Femur (tissue), 1 donor: ENCODE measurements at places on chromosomes 12 and 14.

DNA sequence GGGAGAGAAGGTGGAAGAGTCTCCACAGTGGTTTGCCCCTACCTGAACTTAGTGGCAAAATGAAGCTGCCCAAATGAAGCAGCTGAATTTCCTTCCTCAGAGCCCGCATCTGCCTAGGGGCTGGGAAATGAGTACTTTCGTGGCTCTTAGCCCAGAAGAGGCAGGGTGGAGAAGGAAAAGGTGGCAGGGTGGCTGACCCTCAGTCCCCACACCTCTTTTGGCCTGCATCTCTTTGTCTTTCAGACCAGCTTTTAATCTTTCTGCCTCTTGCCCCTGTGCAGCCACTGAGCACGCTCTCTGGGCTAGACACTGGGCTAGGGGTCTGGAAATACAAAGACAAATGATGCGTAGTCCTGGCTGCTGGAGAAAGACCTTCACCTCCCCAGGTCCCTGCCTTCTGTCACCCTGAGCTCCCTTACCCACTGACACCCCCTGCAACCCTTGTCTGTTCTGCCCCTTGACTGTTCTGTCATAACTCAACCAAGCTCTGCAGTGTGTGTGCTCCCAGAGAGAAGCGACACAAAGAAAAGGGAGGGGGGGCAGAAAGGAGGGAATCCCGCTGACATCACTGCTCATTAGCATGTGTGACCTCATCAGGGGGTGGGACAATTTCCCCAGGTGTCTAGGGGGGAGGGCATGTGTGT lies 371 bp upstream of the REM2 start:
- DNase-seq: no peak

- DNase-seq: no peak
These were observed 7.3 kb downstream of the CAND1 start for GRCh38 chr12:67276421-67276820.

- DNase-seq: no peak
These were observed 83.1 kb downstream of the LRRC74A start for GRCh38 chr14:76909266-76909665.

DNA sequence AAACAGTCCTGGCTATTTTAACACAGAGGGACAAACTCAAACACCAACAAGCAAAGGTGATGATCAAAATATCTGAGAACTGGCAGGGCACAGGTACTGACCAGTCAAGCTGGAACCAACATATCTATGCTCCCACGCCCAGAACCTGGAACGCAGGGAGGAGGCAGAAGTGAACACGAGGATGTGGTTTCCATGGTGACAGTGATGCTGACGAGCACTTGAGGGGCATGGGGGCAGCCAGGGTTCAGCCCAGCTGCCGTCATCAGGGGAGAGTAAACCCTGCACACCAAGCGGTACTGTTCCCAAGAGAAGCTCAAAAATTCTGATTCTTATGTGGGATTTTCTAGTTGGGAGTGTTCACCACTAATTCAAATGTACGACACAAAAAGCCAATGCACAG lies 113.6 kb upstream of the SFSWAP start:
- DNase-seq: no peak

- no peak for DNase-seq
These were observed 1023.0 kb upstream of the ATXN7L3B start for GRCh38 chr12:73514672-73515071.

- DNase-seq: no peak
These were observed 1.9 kb downstream of the APEX1 start for GRCh38 chr14:20456971-20457370.

- no peak for DNase-seq
These were observed 65.9 kb downstream of the AVPR1A start for GRCh38 chr12:63085120-63085519.

- no peak for DNase-seq
These were observed 271.1 kb upstream of the CLEC14A start for GRCh38 chr14:38526826-38527501.

DNA sequence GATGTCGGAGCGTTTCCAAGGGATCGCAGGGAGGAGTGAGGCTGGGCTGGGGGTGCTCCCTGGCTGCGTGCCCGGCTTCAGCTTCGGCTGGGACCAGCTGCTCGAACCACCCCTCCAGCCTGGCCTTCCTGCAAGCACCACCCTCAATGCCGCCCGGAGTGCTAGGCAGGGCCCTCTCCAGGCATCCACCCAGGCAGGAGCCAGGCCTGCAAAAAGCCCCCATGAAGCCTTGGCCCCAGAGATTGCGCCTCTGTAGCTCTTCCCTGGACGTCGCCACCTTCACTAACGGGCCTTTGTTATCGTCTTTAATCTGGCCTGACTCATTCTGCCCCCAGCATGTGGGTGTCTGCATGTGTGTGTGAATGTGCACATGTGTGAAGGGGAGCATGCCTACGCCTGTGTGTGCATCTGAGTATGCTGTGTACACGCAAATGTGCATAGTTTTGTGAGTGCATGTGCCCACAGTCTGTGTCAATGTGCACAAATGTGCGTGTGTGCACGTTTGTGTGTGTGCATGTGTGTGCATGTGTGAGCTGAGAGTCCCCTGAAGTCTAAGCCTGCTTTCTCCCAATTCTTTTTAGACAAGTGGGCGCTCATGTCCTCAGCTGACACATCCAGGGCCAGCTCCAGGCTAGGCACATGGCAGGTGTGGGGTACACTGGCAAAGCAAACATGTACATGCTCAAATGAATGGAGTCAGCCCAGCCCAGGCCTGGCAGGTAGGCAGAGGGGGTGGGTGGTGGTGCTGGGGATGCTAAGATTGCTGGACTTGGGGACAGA lies 195.4 kb upstream of the C14orf180 start:
- no peak for DNase-seq

GRCh38 chr12:47065546-47065945 lies 13.9 kb upstream of the PCED1B start:
- DNase-seq: no peak

GRCh38 chr12:29309320-29309902 lies 71.6 kb downstream of the ERGIC2 start:
- no peak for DNase-seq

DNA sequence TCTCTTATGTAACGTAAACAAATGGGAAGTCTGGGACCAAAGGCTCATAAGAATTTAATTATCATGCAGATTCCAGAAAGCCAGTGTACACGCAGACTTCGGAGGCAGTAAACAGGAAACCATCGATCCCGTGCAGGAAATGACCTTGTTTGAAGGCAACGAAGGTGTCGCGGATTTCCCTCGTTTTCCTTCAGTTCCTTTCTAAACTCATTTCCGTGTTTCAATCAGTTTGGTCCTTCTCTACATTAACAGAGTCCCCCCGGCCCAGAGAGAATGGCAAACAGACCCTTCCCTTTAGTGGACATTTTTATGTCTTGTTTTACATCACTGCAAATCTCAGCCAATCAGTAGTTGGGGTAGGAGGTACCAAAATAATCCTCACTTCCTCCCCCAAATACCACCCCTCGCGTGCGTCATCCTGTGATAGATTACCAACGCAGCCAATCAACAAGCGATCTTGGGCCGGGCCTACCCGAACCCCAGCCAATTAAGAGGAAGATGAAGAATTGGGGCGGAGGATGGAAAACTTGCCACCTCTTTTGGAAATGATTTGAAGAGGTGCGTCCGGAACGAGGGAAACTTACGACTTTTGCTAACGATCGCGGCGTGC lies 6.1 kb upstream of the FOXJ2 start:
- DNase-seq: peak; percentile 99

- no peak for DNase-seq
These were observed 45.5 kb upstream of the BCL11B start for GRCh38 chr14:99317231-99318090.

DNA sequence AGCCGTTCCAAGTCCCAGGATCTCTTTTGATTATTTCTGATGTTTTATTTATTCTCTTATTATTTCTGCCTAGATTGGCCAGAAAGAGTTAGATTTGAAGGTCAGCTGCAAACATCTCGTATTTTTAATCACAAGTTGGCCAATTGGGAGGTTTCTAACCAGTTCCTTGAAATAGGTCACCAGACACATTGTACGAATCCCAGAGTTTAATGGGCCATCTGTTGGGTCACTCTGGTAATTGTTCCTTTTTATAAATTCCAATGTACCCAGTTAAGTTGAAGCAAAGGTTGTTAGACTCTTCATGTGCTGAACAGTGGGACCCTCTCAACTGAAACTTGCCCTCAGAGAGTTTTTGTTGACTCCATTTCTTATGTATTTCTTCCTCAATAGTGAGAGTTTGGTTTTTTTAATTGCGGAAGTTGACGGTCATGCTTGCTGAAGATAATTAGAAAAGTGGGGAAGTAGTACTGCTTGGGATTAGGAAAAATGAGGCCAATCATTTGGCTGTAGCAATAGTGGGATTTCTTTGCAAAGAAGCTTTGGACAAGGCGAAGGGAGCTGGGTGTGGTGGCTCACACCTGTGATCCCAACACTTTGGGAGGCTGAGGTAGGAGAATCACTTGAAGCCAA lies 382.7 kb upstream of the RGS6 start:
- no peak for DNase-seq

GRCh38 chr12:106855221-106855758 lies 80.8 kb downstream of the RIC8B start:
- DNase-seq: no peak

DNA sequence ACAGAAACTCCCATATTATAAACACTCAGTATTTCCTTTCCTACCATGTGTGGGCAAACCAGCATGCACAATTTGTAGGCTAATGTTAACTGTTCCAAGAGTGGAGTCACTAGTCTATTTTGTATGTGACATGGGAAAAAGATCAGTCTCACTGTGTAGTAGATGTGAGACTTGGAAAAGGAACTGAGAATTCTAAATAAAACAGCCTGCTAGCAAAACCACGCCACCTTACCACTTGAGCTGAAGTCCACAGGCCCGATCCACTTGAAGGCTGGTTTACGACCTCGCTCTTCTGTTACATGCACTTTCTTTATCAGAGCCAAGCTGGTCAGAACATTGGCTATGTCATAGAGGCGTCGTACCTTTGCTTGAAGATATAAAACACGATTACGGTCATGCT lies 22.5 kb downstream of the E2F7 start:
- no peak for DNase-seq

GRCh38 chr12:42962384-42962783 lies 372.8 kb upstream of the PRICKLE1 start:
- no peak for DNase-seq

DNA sequence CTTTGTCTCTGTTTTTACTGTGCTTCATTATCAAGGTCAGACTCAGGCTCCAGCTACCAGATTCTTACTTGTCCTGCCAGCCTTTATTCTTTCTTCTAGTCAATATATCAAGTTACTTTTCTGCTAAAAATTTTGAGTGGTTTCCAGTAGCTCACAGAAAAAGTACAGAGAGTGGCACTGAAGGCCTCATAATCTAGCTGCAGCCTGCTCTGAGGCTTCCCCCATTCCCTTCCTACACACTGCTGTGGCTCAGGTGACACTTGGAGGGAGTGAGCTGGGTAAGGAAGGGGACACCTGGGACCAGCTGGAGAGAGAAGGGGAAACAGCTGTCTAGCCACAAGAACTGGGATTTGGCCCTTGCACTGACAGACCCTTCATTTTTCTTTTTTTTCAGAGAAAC lies 25.4 kb downstream of the TTC6 start:
- no peak for DNase-seq

DNA sequence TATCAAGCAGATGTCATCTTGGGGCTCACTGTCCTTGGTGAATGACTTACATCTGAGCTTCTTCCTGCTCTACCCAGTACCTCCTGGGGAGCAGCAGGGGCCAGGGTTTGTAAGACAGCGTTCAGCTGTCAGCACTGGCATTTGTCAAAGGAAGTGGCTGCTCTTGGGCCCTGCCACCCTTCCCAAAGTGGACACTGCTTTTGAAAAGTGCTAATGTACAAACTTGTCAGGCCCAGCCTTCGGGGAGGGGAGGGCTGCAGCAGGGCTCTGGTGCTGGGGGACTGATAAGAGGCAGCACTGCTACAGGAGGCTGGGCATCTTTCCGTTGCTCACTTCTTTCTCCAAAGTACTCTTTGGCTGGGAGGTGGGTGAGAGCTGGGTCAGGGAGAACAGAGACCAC lies 59.8 kb upstream of the RBM19 start:
- DNase-seq: no peak

DNA sequence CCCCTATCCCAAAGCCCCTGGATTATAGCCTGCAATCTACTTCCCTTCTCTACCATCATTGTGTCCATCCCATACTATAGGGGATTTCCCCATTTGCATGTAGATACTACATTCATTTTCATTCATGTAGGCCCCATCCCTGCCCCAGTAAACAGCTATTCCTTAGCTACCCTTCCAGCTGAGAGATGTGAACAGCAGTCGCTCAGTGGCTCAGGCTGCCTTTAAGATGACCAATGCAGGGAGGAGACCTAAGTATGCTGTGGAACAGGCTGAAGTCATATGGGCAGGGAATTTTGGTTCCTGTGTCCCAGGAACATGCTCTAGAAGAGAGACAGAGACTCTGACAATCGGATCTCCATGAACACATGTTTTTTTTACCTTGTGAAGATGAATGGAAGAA lies 481.2 kb upstream of the SYT1 start:
- DNase-seq: no peak

DNA sequence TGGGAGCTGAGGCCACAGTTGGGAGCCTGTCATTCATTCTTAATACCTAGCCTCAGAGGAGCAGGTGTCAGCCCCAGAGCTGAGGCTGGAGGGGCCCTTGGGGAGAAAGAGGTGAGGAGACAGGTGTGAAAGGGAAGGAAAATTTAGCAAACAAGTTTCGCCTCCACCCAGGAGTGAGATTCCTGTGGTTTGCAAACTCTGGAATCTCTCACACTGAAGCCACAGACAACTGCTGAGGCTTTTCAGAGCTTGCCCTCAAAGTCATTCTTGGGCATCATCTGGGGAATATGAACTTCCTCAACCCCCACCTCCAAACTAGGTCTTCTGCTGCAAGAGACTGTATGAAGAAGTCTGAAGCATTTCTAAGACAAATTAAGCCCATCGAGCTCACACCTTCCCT lies 589.5 kb upstream of the TBX3 start:
- no peak for DNase-seq

- no peak for DNase-seq
These were observed 2.1 kb upstream of the NDRG2 start for GRCh38 chr14:21026988-21027315.

DNA sequence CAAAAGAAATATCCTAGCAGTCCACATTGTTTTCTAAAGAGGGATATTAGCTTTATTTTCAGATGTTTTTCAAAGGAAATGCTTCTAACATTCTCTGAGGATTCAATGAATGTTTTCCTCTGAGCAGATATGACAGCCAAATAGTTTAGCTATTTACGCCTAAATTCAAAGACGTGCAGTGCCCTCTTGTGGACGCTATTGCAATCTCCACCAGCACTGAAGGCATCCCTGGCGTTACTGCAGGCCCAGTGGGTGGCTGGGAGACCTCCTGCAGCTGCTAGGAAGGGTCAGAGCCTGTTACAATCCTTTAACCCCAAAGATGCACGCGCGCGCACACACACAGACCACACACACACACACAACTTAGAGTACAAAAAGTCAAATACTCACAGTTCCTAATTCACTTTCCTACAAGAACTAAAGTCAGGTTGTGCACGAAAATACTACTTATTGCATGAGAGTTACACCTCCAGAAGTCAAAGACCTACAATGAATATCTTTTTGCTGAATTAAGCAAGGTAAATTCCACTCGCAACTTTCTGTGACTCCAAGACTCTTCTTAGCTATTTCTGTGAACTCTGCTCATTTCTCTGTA lies 589.3 kb upstream of the TMEM132C start:
- DNase-seq: peak; percentile 80

- DNase-seq: no peak
These were observed 9.8 kb downstream of the ARHGEF25 start for GRCh38 chr12:57620936-57621496.
